ENCODE measurements at places on chromosomes 11 and 22.
A peak's percentile ranks its signal among the peaks of the same experiment; 100 is the strongest.

DNA sequence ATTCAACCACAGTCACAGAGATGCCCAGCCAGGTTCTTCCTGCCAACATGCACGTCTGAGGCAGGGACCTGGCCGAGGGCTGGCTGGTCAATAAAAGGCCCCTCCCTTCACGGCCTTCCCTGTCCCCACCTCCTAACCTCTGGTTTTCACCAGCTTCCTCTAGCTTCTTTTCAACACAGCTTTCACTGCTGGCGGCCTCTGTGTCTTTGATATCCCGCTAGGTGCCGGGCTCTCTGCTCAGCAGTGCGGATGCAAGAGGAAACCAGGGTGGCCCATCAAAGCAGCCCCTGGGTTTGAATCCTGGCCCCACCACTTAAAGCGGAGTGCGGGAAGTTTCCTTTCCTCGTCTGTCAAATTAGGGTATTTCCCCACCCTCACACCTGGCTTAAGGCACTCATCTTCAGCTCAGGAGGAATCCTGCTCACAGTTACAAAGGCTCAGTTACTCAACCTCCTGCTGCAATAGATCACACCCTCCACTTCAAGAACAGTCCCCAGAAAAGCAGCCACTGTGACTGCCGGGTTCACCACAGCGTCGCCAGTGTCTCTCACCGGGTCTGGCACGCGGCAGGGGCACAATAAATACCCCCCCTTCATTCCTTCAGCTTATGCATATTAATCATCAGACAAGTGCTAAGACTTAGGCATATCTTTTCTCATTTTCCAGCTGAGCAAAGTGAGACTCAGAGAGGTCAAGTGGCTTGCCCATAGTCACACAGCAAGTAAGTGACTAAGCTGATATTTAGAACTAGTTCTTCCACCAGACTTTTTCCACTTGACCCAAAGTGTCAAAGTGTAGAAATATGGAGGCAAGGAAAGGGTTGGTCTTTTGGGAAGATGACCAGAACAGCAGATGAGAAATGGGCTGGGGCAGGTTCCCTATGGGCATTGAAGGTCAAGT lies 45.7 kb downstream of the TXN2 start:
- H3K36me3 ChIP-seq = no peaks in the 10 kb centered on the region
- peak; percentile 84 for DNase-seq
- peaks cover 51% of the 10 kb centered on the region for H3K4me1 ChIP-seq
- peak overlapping the region; percentile 6 for H3K4me3 ChIP-seq

- peaks cover 3% of the 10 kb centered on the region for H3K27me3 ChIP-seq
- no peak for DNase-seq
- no peak overlapping the region for H3K4me3 ChIP-seq
- no peaks in the 10 kb centered on the region for H3K4me1 ChIP-seq
- H3K27ac ChIP-seq = no peak overlapping the region
Measured at GRCh38 chr11:116825854-116826750, 3.0 kb upstream of the APOA4 start.

- H3K4me1 ChIP-seq = no peaks in the 10 kb centered on the region
- H3K36me3 ChIP-seq = no peaks in the 10 kb centered on the region
- H3K27me3 ChIP-seq = peaks cover 32% of the 10 kb centered on the region
- H3K27ac ChIP-seq = no peak overlapping the region
- H3K4me3 ChIP-seq = no peak overlapping the region
Measured at GRCh38 chr11:61611309-61611708, 30.4 kb upstream of the SYT7 start.

GRCh38 chr22:41801147-41801819 lies 804 bp downstream of the CCDC134 start:
- DNase-seq = no peak
- peak overlapping the region; percentile 97 for H3K27ac ChIP-seq
- H3K4me3 ChIP-seq = peak overlapping the region; percentile 86

- H3K4me3 ChIP-seq = no peak overlapping the region
- H3K36me3 ChIP-seq = no peaks in the 10 kb centered on the region
- H3K27ac ChIP-seq = no peak overlapping the region
- DNase-seq = no peak
- no peaks in the 10 kb centered on the region for H3K27me3 ChIP-seq
Measured at GRCh38 chr11:45208135-45208534, 61.7 kb downstream of the PRDM11 start.

GRCh38 chr11:25794804-25795203 lies 537.1 kb upstream of the ANO3 start:
- no peak overlapping the region for H3K4me3 ChIP-seq
- no peaks in the 10 kb centered on the region for H3K4me1 ChIP-seq
- H3K36me3 ChIP-seq = no peaks in the 10 kb centered on the region
- DNase-seq = no peak
- H3K27me3 ChIP-seq = no peaks in the 10 kb centered on the region

GRCh38 chr11:68297812-68298658 lies 14.4 kb upstream of the LRP5 start:
- H3K4me3 ChIP-seq = no peak overlapping the region
- H3K36me3 ChIP-seq = no peaks in the 10 kb centered on the region
- no peak overlapping the region for H3K27ac ChIP-seq
- DNase-seq = peak; percentile 79

- no peak overlapping the region for H3K4me3 ChIP-seq
- no peaks in the 10 kb centered on the region for H3K27me3 ChIP-seq
- no peak overlapping the region for H3K27ac ChIP-seq
- no peaks in the 10 kb centered on the region for H3K4me1 ChIP-seq
- no peaks in the 10 kb centered on the region for H3K36me3 ChIP-seq
Measured at GRCh38 chr11:40975076-40975475, 484.4 kb downstream of the LRRC4C start.

GRCh38 chr11:18352581-18352980 lies 30.2 kb downstream of the GTF2H1 start:
- H3K27me3 ChIP-seq = no peaks in the 10 kb centered on the region
- H3K36me3 ChIP-seq = peaks cover 50% of the 10 kb centered on the region
- no peak for DNase-seq
- no peak overlapping the region for H3K4me3 ChIP-seq
- no peak overlapping the region for H3K27ac ChIP-seq
- peaks cover 2% of the 10 kb centered on the region for H3K4me1 ChIP-seq

DNA sequence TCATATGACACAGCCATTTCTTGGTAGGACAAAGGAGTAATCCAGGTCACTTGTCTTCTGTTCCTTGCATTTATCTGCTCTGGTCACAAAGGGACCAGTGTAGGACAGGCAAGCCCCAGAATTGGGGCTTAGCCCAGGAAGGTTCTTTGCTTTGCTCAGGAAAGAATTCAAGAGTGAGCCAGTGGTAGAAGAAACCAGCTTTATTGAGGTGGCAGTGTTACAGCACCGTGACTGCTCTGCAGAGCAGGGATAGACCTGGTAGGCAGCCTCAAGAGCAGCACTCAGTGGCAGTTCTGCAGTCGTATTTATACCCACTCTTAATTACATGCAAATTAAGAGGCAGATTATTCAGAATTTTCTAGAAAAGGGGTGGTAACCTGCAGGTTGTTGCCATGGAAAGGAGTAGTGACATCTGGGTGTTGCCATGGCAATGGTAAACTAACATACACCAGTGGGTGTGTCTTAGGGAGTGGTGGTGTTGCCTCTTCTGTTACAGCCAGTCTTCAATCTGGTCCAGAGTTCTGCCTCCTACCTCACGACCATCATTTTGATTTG lies 84.9 kb upstream of the RAB1B start:
- no peak overlapping the region for H3K27ac ChIP-seq
- H3K27me3 ChIP-seq = no peaks in the 10 kb centered on the region
- peaks cover 9% of the 10 kb centered on the region for H3K36me3 ChIP-seq
- no peak for DNase-seq

GRCh38 chr11:19199771-19200170 lies 2.0 kb downstream of the CSRP3 start:
- no peak overlapping the region for H3K27ac ChIP-seq
- H3K27me3 ChIP-seq = peaks cover 23% of the 10 kb centered on the region
- H3K4me1 ChIP-seq = no peaks in the 10 kb centered on the region
- H3K36me3 ChIP-seq = no peaks in the 10 kb centered on the region
- no peak for DNase-seq

DNA sequence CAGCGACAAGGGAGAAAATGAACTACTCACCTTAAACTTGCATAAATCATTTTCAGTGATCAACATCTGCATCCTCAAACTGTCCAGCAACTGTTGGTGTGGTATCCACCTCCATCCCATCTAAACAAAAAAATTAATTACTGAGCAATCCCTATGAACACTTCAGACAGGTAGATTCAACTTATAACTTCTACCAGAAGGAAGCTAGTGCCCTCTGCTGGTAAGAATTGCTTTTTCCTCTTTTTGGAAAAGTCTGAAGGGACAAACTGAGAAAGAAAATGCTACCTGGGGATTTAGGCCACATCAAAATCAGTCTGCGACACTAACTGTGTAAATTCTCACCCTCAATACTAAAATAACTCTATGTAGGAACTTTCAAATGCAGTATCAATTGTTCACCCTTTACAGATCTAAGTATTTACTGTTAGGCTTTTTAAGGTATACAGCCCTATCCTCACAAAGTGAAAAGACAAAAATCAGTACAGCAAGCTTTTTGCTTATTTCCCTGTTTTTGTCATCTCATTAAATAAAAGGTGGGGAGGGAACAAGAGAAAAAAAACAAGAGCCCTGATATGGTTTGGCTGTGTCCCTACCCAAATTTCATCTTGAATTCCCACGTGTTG lies 17.9 kb downstream of the CLNS1A start:
- no peak overlapping the region for H3K4me3 ChIP-seq
- H3K4me1 ChIP-seq = no peaks in the 10 kb centered on the region
- no peak for DNase-seq

GRCh38 chr11:122633219-122633829 lies 22.2 kb upstream of the UBASH3B start:
- no peak overlapping the region for H3K4me3 ChIP-seq
- no peaks in the 10 kb centered on the region for H3K36me3 ChIP-seq
- no peak overlapping the region for H3K27ac ChIP-seq
- H3K27me3 ChIP-seq = peaks cover 13% of the 10 kb centered on the region

DNA sequence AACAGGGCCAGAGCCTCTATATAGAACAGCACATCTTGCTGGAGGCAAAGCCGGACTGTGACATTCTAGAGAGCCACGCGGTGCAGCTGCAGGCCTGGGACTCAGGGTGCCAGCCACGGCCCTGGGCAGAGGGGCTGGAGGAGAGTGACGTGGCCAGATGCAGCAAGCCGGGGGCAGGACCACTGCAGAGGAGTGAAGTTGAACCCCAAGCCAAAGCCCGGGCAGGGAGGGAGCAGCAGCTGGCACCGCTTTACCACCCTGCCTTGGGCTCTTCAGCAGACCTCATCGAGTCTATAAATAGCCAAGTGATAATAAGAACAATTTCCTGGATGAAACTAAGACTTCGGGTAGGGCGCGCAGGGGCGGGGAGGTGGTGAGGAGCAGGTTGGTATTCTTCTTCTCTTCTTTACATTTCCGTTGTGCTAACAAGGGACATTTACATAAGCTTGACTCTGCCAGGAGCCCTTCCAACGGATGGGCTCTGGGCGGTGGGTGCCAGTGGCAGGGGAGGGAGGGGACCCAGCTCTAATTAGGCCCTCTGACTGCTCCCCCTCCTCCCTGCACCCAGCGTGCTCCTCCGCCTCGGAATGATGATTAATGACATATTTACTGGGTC lies 110.2 kb downstream of the ST3GAL4 start:
- no peaks in the 10 kb centered on the region for H3K36me3 ChIP-seq
- peaks cover 48% of the 10 kb centered on the region for H3K4me1 ChIP-seq
- H3K27me3 ChIP-seq = peaks cover 40% of the 10 kb centered on the region
- H3K27ac ChIP-seq = peak overlapping the region; percentile 96
- H3K4me3 ChIP-seq = peak overlapping the region; percentile 64

DNA sequence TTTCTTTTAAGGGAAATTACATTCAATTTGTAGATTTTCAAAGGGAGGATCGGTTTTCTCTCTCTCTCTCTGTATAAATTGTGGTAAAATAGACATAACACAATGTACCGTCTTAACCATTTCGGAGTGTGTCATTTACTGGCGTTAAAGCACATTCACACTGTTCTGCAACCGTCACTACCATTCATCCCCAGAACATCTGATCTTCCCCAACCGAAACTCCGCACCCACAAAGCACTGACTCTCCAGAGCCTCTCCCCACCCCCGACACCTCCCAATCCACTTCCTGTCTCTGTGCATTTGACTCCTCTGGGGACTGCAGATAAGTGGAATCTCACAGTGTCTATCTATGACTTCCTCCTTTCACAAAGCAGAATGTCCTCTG lies 15.9 kb upstream of the GRAMD4 start:
- peaks cover 16% of the 10 kb centered on the region for H3K27me3 ChIP-seq
- peaks cover 24% of the 10 kb centered on the region for H3K4me1 ChIP-seq
- peak; percentile 84 for DNase-seq
- H3K36me3 ChIP-seq = peaks cover 6% of the 10 kb centered on the region
- H3K4me3 ChIP-seq = peak overlapping the region; percentile 71
- H3K27ac ChIP-seq = peak overlapping the region; percentile 94

- DNase-seq = no peak
- no peak overlapping the region for H3K27ac ChIP-seq
- H3K36me3 ChIP-seq = no peaks in the 10 kb centered on the region
- peaks cover 45% of the 10 kb centered on the region for H3K27me3 ChIP-seq
Measured at GRCh38 chr11:1917523-1918435, 1.7 kb upstream of the TNNT3 start.

GRCh38 chr11:129652835-129653234 lies 162.8 kb upstream of the TMEM45B start:
- no peaks in the 10 kb centered on the region for H3K27me3 ChIP-seq
- DNase-seq = no peak
- H3K4me3 ChIP-seq = no peak overlapping the region
- H3K27ac ChIP-seq = no peak overlapping the region

GRCh38 chr22:43777286-43777685 lies 34.8 kb downstream of the EFCAB6 start:
- no peaks in the 10 kb centered on the region for H3K36me3 ChIP-seq
- no peak overlapping the region for H3K27ac ChIP-seq
- no peaks in the 10 kb centered on the region for H3K4me1 ChIP-seq
- no peak overlapping the region for H3K4me3 ChIP-seq
- DNase-seq = no peak

DNA sequence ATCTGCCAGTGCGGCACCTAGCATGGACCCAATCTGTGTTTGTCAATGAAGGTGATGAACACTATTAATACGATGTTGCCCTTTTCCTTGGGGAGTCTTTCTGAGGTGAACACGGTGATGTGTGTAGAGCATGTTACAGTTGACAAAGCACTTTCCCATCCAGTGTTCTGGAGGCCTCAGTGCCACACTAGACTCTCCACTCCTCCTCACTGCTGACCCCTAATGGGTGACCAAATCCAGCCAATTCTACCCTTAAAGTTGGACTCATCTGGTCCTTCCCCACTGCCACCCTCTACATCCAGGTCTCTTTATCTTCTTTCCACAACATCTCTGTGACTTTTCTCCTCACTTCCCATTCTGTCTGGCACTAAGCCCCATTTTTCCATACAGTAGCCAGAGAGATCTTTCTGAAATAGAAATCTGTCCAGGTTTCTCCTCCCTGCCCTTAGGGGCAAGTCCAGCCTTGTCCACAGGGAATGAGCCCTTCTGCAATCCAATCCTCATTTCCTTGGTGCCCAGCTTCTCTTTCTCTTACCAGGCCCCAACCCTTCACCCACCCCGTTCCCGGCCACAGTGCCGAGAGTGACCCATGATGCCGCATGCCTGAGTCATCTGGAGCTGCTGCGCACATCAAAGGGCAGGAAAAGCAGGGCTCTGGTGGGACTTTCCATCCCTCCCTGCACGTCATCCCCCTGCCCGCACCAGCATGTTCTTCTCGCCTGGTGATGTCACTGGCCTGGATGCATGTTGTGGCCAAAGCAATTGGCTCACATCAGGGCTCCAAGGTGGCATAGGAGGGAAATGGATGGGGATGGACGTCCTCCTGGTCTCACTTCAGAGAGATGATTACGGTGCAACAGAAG lies 64.2 kb downstream of the RASSF10 start:
- no peaks in the 10 kb centered on the region for H3K4me1 ChIP-seq
- H3K27ac ChIP-seq = no peak overlapping the region
- no peak overlapping the region for H3K4me3 ChIP-seq

- H3K27ac ChIP-seq = no peak overlapping the region
- DNase-seq = no peak
- H3K4me3 ChIP-seq = no peak overlapping the region
- peaks cover 22% of the 10 kb centered on the region for H3K27me3 ChIP-seq
Measured at GRCh38 chr11:119198925-119199324, 7.2 kb upstream of the CBL start.
